ENCODE measurements at places on chromosomes 1 and 21.

DNA sequence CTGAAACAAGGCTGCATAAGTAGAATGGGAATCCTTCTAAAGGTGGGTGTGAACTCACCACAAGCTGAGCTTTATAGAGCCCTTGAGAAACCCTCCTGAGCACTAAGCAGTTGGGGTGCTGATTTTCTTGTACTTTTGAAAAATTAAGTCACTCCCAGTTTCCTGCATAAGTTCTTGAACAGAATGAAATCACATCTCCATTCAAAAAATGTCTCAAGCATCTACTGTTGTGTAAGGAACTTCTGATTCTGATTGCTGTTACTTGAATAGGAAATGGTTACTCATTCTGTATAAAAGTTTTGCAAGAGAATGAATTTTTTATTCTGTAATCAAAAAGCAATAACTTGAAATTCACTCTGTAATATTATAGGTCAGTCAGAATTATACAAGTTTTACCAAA lies 50.8 kb upstream of the WNT2B start:
- no peak for DNase-seq

GRCh38 chr1:8142955-8143629 lies 117.0 kb upstream of the ERRFI1 start:
- no peak for DNase-seq

DNA sequence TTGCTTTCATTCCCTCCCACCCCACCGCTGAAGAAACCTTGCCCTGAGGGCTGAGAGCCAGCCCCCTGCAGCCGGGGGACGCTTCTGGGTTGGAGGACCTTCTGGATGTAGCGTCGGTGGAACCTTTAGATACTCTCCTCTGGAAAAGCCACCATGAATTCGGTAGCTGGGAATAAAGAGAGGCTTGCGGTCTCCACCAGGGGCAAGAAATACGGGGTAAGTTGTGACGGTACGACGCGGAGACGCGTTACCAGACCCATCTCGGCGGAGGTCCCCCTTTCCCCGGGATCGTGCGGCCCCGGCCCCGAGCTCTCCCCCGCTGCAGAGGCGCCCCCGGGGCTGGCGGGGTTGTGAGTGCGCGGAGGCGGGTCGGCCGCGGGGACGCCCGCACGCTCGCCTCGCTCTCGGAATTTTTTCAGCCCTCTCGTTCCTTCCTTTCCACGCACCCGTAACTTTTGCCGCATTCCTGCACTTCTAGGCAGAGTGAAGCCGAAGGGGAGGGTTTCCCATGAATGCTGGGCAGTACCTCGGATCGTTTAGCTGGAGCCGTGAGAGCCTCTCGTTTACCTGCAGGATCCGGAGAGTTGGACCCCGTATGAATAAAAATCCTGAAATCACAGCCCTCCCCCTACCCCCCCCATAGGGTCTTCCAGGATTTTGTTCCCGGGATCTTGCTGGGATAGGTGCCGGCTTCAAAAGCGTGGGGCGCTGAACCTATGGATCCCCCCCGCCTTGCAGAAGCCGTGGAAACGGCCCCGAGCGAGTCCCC lies 671 bp downstream of the KIF26B start:
- no peak for DNase-seq

- no peak for DNase-seq
Observed at GRCh38 chr1:245090491-245091090, 64.2 kb upstream of the KIF26B start.

DNA sequence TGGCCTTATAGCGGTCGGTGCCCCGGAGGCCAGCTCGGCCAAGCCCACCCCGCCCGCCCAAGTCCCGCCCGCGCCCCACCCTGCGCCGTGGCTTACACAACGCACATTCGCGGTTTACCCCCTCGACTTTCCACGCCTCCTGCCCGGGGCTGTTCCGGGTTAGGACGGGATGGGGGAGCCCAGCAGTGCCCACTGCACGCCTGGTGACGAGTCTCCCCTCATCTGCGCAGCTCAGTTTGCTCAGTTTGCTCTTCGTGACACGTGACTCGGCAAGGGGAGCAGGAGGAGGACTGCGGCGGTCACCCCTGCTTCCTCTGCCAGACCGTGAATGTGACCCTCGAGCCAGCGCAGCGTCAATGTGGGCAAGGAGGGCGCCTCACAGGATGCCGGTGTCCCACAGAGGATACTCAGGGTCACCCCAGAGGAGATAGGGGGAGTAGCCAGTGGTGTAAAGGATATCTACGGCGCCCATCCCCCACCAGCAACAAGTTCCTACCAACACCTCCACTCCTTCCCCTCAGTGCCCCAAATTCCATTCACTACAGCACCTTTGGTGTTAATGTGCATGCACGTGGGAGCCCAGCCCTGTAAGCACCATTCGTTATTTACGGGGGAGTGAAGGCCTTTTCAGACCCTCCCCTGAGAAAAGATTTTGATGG lies 350 bp upstream of the S100A6 start:
- DNase-seq, result peak; percentile 69

DNA sequence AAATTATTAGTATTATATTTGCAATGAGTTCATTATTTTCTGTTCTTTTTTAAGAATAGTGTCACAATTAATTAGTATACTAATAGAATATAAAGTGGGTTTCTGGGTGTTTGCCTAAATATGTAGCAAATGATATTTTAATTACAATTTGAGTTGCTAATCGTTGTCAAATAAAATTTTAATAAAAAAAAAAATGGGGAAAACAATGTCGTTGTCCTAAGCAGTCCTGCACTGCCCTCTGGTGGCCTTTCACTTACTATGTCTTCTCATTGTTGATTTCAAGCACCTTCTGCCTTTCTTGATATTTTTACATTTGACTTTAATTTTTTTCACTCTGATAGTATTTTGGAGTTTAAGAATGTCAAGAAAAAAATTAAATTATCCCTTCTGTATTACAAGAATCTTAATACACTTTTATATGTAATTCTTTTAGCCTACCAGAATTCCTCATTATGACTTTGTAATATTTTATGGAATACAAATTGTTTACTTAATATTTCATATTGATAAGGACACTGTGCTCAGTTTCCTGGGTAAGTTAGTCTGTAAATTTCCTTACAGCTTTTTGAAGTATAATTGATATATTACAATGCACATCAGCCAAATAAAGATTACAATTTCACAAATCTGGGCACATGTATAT lies 104.5 kb upstream of the FMN2 start:
- peak; percentile 33 for DNase-seq

All from COR-L47 (cell line).